ENCODE measurements at places on chromosomes 16 and 17.

GRCh38 chr16:86998196-86999001 is 318.8 kb downstream of the C16orf95 start:
- DNase-seq, result no peak

GRCh38 chr17:81927653-81928543 is at the start of gene MAFG:
Gene MAFG (minus strand): TSS chr17:81927735. CDS start chr17:81923185, 4,550 bp downstream.
- DNase-seq, result peak; percentile 97

GRCh38 chr17:53472586-53472985 is 350.1 kb upstream of the KIF2B start:
- DNase-seq, result no peak

- no peak for DNase-seq
Observed at GRCh38 chr16:51429041-51429440, 278.0 kb upstream of the SALL1 start.

- no peak for DNase-seq
Observed at GRCh38 chr16:88284626-88285513, 97.9 kb upstream of the ZNF469 start.

DNA sequence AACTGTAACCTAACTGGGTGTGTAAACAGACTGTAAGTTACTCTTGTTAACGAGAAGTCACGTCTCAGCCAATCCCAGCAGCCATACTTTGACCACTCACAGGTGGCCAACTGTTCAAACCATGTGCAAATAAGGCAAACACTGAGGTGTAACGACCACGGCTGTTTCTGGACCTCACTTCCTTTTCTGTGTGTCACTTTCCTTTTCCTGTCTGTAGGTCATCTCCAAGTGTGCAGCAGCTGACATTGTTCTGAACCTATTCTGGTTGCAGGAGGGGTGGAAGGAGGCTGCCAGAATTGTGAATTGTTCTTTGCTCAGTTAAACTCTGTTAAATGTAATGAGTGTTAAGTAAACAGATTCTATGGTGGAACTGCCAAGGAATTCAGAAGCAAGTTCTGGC is 627.4 kb downstream of the KCNJ2 start:
- DNase-seq, result no peak

DNA sequence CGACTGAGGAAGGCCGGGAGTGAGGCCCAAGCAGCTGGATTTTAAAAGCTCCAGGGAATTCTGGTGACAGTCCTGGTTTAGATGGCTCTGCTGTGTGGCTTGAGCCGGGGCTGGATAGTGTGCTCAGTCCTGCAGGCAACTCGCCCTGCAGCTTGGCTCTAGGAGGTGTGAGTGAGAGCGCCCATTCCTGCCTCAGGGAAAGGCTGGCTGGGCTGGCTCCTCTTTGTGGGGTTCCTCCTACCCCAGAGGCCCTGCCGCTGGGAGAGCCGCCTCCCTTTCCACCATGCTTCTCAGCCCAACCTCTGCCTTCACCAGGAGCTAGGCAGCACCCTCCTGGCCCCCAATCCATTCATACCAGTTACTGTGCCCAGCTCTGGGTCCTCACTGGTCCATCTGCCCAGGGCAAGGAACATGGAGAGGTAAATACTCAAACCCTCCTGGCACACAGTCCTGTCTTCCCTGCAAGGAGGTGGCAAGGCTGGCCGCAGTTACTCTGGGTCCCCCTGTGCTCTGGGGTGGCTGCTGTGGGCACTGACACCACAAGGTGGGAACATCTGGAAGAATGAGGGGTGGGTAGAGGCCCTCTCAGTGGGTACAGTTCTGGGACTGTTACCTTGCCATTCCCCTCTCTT is 47.1 kb downstream of the VAC14 start:
- DNase-seq, result no peak

DNA sequence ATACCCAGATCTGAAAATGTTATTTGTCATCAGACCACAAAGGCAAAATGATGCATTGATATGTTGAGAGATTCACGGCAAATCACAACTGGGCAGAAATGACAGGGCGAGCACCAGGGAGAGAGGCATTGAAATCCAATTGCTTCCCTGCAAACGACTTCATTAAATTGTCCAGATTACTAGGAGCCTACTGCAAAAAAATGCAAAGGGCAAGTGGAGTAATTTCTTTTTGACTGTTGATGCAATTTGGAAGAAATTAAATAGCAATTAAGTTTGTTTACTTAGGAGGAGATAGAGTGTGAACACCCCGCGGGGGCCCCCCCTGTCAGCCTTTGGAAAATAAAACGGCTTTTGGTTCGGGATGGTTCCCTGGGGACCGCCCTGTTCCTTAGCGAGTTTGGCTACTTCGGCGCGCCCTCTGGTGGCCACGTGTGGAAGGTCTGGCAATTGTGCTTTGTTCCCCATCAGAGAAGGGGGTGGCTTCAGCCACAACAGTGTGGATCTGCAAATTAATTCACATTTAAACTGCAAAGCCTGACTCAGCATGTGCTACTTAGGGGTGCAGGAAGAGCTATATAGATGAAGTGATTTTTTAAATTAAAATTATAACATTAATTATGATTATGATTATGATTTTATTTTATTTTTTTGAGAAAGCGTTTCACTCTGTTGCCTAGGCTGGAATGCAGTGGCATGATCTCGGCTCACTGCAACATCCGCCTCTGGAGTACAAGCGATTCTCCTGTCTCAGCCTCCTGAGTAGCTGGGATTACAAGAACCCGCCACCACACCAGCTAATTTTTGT is 14.5 kb upstream of the TMC7 start:
- peak; percentile 92 for DNase-seq

GRCh38 chr17:35709874-35710273 is 21.6 kb upstream of the RASL10B start:
- no peak for DNase-seq

GRCh38 chr16:56686758-56687157 is 4.5 kb downstream of the MT1X start:
- DNase-seq, result no peak

DNA sequence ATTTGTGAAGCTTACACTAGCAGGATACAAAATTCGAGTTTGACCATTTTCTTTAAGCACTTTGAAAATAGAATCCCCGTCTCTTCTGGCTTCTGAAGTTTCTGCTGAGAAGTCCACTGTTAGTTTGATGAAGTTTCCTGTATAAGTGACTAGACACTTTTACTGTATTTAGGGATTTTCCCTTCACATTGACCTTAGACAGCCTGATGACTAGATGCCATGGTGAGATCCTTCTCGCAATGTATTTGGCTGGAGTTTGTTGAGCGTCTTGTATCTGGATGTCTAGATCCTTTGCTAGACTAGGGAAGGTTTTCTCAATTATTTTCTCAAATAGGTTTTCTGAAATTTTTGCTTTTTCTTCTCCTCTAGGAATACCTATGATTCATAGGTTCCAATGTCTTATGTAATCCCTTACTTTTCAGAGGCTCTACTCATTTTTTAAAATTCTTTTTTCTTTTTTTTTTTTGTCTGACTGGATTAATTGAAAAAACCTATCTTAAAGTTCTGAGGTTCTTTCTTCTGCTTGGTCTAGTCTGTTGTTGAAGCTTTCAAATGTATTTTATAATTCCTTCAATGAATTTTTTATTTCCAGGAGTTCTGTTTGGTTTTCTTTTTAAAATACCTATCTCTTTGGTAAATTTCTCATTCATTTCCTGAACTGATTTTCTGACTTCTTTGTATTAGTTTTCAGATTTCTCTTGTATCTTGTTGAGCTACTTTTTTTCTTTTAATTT is 63.7 kb upstream of the ABCC11 start:
- no peak for DNase-seq

DNA sequence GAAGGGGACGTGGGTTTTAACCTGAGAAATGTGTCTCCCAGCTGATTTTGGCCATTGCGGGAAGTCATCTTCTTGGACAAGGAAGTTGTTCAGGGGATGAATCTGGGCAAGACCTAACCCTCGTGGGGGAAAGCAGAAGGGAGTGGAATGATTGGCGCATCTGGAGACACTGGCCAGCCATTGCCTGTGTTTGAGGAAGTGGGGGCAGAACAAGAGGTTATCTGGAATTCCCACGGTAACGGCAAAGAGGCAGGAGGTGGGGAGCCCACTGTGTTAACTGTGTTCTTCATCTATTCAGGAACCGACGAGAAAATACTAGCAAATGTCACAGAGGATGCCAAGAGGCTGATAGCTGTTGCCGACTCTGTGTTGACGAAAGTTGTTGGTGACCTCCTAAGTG is 66.9 kb downstream of the RNF213 start:
- no peak for DNase-seq

- no peak for DNase-seq
Observed at GRCh38 chr16:49622421-49623402, 233.2 kb downstream of the ZNF423 start.

DNA sequence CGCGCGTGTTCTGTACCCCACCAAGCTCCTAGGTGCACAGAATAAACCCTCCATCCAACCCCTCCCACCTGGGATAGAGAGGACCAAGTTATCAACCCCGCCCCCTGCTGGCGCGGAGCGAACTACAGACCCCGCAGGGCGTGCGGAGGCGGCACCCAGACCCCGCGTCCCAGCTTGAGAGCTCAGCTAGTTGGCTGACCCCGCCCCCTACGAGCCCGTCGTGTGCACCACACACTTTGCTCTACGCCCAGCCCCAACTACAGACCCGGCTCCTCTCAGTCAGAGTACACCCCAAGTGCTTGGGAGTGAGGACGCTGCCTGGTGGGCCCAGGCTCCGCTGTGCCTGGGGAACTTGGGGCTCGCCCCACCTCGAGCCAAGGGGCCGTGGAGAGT is 1.5 kb downstream of the GRIN2A start:
- peak; percentile 55 for DNase-seq

GRCh38 chr16:30901201-30902028 is 5.0 kb downstream of the CTF1 start:
- DNase-seq, result no peak

All from cerebellum (tissue), 4 donors.